ENCODE measurements at places on chromosomes 12 and 14.

GRCh38 chr12:92973614-92974013 is 44.5 kb upstream of the EEA1 start:
- DNase-seq, result no peak

- no peak for DNase-seq
Measured at GRCh38 chr12:98821866-98822265, 176.8 kb downstream of the APAF1 start.

- peak; percentile 90 for DNase-seq
Measured at GRCh38 chr12:53046655-53047220, 3.1 kb upstream of the TNS2 start.

DNA sequence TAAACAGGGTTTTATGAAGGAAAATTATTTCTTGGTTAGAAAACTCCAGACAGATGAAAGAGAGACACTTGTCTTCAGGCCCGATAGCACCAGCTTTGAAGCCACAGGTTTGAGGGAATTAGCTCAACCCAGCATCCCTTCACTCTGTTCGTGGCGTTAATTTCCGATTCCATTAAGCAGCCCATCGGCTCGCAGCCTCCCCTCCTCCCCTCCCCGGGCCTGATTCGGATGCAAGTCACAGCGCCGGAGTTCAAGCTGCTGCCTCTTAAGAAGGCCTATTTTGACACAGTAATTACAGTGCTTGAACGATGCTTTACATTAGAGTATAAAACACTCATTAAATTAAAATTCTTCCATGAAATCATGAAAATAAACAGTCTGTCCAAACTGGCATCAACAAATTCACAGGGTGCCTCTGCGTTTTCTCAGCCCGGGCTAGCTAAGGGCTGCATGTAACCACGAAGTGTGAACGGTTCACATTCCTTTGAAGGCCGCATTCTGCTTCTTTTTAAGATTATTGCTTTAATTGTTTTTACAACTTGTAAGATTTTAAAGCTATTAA is 145.8 kb downstream of the DICER1 start:
- DNase-seq, result no peak

GRCh38 chr14:104087505-104087904 is 2.0 kb downstream of the ASPG start:
- no peak for DNase-seq

DNA sequence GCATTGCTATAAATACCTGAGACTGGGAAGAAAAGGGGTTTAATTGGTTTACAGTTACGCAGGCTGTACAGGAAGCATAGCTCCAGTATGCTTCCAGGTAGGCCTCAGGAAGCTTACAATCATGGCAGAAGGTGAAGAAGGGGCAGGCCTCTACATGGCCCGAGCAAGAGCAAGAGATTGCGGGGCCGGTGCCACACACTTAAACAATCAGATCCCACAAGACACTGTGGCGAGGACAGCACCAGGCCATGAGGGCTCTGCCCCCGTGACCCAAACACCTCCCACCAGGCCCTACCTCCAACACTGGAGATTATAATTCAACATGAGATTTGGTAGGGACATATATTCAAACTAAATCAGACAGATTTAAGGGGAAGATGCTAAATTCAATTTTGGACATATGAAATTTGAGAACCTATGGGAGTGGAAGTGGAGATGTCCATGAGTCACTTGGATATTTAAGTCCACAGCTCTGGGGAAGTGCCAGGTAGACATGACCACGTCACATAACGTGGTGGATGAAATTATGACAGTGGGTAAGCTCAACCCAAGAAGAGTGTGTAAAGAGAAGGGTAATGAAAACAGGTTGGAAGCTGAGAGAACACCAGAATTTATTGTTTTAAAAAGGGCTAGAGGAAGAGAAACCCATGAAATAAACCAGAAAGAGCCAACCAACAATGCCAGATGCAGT is 1.5 kb upstream of the LTA4H start:
- DNase-seq, result no peak

- DNase-seq, result no peak
Measured at GRCh38 chr14:69131176-69131575, 21.7 kb downstream of the DCAF5 start.

DNA sequence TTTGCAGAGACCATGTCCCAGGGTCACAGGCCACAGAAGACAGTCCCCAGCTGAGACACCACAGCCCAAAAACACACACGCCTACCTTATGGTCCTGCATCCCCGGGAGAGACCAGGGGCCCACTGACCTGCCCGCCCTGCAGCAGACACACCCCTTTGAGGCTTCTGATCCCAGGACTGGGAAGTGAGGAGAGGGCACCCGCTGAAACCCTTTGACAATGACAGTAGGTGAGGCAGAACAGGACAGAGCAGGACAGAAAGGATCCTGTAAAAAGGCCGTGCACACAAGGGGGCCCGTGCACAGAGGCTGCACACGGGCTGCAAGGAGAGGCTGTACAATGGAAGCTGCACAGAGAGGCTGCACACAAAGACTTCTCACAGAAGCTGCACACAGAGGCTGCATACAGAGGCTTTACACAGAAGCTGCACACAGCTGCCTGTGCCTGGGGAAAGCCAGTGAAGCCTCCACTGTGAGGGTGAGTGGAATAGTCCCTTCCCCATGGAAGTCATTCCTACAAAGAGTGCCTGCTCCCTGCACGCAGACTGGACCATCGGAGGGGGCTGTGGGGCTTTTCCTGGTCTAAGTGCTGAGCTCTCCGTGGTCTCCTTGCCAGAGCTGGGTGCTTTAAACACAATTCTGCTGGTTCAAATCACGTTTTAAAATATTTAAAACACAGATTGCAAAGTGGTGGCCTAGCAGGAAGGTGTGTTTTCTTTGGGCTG is 16.6 kb upstream of the SFSWAP start:
- DNase-seq, result no peak

DNA sequence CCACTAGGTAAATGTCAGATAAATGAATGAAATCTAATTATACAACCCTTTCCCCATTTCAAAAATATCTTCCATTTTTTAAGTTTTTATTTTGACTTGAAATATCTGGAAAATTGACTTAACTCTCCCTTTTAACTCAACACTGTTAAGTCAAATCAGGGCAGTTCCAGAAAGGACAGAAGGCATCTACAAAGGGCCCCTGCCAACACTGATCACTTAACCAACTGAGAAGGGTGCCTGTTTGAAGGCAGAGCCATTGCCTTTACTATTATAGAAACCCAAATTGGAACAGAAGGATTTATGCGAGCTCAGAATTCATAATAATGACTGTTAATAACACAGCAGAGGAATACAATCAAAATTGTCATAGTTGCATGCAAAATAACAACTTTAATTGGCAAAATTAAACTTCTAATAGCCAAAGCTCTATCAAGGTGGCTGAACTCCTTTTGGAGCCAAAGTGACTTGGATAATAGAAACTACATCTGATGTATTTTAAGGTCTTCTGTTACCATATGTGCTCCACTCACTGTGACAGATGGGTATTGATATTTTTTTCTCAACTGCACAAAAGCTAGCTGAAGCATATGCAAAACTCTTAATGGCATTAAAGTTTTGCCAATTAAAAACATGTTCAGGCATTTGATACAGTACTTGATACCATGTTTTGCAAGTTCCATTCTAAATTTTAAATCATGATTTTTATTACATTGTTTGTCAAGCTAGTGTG is 383.8 kb downstream of the NOVA1 start:
- DNase-seq, result no peak

DNA sequence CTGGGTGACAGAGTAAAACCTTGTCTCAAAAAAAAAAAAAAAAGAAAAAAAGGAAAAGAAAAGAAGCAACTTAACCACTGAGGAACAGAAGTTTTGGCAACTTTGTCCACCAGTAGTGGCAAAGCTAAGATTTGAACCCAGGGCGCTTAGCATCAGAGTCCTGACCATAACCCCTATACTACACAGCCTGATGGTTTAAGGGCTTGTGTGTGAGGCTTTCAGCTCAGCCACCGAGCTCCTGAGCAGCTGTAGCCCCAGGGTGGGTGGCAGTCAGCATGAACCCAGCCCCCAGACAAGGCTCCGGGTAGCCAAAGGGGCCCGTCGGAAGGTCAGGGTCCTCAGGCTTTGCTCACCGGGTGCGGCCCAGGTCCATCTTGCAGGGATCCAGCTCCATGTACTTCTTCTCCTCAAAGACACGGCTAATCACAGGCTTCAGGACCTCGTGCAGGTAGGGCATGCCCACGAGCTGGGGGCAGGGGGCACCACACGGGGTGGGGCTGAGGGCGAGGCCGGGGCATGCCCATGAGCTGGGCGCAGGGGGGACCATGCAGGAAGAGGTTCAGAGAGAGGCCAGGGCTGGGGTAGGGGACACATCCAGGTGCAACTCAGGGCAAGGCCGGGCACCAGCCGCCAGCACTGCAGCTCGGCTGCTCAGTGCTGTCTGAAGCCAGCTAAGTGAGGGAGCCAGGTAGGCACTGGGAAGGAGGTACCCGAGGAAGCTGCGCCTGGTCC is 20.9 kb downstream of the RASAL1 start:
- no peak for DNase-seq

- DNase-seq, result peak; percentile 81
Measured at GRCh38 chr14:70698288-70698687, 56.6 kb downstream of the TTC9 start.

DNA sequence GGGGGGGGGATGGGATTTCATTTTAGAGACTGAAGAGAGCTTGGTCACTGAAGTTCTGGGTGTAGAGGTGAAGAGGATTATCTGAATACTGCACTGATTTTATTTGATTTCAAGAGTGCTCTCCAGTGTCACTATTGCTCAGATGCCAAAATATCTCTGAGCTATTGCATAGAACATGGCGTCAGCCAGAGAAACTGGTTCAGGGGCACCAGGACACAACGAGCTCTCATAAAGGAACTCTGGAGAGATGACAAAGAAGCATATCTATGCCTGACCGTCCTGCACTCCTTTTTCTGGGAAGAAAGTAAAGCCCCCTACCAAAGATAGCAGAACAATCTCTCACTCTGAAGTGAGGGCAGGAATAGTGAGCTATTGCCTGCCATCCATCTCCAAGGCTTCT is 2.0 kb downstream of the SLC7A8 start:
- no peak for DNase-seq

- DNase-seq, result no peak
Measured at GRCh38 chr12:95304673-95305198, 87.1 kb downstream of the VEZT start.

DNA sequence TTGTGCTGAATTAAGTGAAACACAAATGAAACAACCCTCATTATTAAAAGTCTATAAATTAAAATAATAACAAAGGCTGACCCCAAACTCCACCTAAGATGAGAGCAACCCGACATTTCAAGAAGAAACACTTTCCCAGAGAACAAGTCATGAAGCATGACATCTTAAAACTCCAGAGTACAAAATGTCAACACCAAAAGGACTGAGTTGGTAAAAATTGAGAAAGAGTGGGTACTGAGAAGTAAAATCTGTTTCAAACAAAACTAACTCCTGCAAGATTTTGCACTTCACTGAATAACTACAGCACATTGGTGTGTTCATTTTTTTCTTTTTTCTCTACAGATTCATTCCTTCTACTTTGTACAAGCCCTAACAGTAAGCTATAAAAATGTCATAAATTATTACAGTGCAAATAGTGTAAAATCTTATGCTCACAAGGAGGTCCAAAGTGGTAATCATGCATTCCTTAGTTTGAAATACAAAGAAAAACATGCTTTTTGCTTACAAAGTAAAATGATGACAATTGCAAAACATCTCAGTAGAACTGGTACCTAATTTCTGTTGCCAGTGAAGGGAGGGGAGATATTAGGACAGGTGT is 31.8 kb downstream of the SLC35F4 start:
- no peak for DNase-seq

DNA sequence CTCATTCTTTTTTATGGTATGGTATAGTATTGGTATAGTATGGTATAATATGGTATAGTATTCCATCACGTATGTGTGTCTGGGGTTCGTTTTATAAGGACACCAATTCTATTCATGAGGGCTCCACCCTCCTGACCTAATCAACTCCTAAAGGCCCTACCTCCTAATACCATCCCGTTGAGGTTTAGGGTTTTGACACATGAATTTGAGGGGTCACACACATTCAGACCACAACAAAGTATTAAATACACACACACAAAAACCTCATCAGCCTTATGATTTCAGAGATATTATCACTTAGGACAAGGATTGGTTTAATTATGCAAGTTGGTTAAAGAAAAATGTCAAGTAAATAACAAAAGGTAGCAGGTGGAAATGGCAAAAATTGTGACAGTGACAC is 54.1 kb upstream of the CHST11 start:
- DNase-seq, result no peak

- no peak for DNase-seq
Measured at GRCh38 chr12:6157482-6157881, 33.0 kb upstream of the VWF start.

- DNase-seq, result no peak
Measured at GRCh38 chr14:79548836-79549235, 662.5 kb downstream of the DIO2 start.

DNA sequence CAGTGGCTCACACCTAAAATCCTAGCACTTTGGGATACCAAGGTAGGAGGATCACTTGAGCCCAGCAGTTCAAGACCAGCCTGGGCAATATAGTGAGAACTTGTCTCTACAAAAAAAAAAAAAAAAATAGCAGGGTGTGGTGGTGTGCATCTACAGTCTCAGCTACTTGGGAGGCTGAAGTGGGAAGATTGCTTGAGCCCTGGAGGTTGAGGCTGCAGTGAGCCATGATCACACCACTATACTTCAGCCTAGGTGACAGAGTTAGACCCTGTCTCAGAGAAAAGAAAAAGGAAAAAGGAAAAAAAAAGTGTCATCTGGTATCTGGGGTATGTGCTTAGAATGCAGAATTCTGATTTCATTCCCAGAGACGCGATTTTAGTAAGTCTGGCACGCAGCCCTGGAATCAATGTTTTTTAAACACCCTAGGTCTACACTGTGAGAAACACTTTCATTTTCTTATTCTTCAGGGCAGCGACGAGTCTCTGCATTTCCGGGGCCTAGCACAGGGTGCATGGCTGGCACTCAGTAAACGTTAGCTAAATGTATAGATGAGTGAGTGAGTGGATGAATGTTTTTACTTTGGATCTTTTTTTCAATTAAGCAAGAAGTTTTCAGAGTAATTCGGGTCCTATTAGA is 243.8 kb upstream of the PWP1 start:
- no peak for DNase-seq

GRCh38 chr14:33762161-33762851 is 188.6 kb downstream of the EGLN3 start:
- DNase-seq, result no peak

- no peak for DNase-seq
Measured at GRCh38 chr12:122937622-122938091, 28.6 kb downstream of the ABCB9 start.

DNA sequence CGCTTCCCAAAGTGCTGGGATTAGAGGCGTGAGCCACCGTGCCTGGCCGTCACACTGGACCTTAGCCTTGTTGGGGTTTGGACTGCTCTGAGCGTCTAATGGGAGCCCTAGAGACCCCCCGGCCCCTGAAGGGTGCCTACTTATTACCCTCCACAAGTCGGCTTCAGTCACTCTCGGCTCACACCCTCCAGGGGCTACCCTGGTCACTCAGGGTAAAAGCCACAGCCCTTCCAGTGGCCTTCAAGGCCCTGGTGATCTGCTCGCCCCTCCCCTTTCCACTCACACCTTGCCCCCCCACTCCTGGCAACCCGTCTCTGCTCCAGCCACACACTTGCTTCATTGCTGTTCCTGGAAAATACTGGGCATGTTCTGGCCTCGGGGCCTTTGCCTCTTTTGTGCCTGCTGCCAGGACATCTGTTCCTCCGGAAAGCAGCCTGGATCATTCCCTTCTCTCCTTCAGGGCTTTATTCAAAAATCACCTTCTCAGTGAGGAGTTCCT is 3.6 kb upstream of the MORN3 start:
- DNase-seq, result no peak

- DNase-seq, result no peak
Measured at GRCh38 chr14:59067127-59067894, 121.2 kb upstream of the DAAM1 start.
